ENCODE measurements at places on chromosomes 5 and 9.
A peak's percentile ranks its signal among the peaks of the same experiment; 100 is the strongest.

GRCh38 chr9:13479096-13479495, 199.6 kb upstream of the MPDZ start:
- DNase-seq: no peak

- DNase-seq: no peak
These were observed 46.8 kb upstream of the FER start for GRCh38 chr5:108700930-108701329.

GRCh38 chr5:573976-574375, 38.2 kb upstream of the CEP72 start:
- DNase-seq: no peak

- DNase-seq: no peak
These were observed 868.7 kb upstream of the DMAC1 start for GRCh38 chr9:8668231-8668630.

DNA sequence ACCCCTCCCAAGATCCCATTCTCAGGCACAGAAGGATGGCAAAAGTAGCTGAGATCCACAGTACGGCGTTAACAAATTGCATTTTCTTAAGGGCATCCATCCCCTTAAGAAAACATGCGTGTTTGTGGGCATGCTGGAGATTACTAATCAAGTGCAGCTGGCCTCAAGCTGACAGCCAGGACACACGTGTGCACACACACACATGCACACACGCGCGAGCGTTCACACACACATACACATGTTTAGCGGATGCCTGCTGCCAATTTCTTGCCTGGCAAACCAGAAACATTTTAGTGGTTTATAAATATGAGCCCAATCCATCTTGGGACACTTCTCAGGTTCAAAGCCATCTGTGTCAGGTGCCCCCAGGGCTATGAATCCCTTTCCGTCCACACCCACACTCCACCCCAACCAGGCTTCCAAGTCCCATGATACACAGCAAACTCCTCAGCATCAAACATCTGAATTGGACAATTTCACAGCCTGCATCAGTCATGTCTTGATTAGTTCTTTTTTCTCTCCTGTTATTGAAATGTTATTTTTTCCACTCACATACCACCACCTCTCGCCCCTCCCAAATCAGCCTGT, 23.5 kb upstream of the SMIM23 start:
- no peak for DNase-seq

- no peak for DNase-seq
These were observed 445.0 kb upstream of the RIOK2 start for GRCh38 chr5:97628031-97628430.

- no peak for DNase-seq
These were observed 498.8 kb downstream of the RAB3C start for GRCh38 chr5:59081693-59082092.

DNA sequence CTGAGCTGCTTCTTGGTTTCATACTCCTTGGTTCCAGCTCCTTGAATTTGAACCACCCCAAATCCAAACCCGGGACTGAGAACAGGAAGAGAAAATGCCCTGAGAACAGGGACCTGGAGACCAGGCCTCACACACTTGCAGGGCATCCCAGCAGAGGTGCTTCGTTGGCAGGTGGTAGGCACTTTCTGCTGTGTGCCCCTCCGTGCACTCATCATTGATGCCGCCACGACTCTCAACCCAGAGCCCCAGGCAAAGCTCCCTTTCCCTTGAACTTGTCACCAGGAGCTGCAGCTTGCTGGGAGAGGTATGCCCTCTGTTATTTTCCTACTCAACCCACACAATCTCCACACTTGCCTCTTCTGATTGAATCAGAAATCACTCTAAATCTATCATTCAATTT, 217.8 kb upstream of the IRX1 start:
- DNase-seq: no peak

DNA sequence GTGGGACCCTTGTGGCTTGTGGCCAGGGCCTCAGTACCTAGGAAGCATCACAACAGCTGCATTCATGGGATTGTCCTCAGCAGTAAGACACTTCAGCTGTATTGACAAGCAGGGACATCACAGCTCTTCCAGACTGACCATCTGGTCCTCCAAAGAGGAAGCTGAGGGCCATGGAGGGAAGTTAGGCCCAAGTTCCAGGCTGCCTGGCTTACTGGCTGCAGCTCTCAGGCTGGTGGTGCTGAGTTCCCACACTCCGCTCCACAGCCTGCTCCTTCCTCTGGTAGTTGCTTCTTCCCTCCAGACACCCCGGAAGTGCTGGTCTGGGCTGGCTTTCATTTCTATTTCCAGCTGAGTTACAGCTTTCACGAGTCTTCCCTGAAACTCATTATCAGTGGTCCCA, 5.7 kb upstream of the STING1 start:
- DNase-seq: no peak

DNA sequence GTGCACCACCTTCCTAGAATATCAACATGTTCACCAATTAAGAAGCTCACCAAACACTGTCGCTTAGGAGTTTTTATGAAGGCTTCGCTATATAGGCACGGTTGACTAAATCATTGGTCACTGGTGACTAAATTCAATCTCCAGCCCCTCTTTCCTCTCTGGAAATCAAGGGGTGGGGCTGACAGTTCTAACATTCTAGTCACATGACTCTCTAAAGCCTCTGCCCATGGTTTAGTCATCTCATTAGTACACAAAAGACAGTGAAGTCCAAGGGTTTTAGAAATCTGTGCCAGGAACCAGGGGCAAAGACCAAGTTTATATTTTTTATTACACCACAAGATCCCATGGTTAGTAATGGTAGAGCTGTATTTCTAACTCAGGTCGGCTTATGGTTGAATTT, 243.2 kb downstream of the ELAVL2 start:
- DNase-seq: no peak

- DNase-seq: no peak
These were observed 199.9 kb upstream of the PIK3R1 start for GRCh38 chr5:68015381-68016302.

- no peak for DNase-seq
These were observed 37.2 kb downstream of the TRIM36 start for GRCh38 chr5:115132465-115132864.

DNA sequence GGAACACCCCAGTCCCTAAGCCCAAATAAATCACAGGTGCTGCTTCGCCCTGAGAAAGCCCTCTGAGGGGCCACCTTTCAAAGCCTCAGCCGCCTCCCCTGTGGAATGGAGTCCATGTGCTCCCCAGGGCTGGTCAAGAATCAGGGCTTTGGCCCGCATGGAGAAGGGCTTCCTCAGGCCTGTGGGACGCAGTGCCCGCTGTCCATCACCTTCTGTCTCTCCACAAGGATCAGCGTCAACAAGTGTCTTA, 16.6 kb downstream of the HNRNPH1 start:
- DNase-seq: no peak

DNA sequence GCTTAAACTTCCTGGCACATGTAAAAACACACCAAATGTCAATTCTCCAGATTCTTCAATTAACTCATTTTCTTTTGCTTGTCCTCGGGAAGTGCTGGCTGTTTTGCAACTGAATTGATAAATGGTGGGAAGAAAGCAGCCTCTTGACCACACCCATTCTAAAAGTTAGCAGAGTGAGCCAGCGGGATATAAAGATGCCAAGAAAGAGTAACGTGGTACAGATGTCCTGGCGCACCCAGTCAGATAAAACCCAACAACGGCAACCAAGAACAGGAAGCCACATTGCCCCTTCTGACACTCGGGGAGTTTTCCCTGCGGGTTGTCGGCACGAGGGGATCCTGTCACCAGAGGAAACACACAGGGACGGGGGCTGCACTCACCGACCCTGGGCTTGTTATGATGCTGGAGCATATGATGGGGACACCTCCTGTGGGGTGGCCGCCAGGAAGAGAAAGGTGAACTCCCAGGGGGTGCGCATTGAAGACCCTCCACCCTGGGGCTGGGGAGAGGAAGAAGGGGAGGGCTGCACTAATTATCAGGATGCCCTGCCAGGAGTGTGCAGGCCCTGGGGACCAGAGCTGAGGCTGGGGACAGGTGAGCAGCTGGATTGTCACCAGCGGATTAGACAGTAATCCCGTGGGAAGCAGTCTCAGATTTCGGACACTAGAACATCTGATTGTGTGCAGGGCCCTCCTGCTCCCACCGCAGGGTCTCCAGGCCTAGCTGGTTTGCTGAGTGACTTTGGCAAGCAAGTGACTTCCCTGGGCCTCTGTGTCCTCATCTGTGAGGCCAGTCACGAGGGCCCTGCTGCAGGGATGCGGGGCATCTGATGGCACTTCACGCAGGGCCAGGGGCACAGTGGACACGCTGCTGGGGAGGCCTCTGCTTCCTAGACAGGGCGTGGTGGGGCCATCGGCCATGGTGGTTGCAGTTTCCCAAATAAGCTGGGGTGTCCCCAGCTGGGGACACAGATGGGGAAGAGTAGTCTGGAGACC, 59.2 kb downstream of the CRB2 start:
- no peak for DNase-seq

- DNase-seq: no peak
These were observed 331.0 kb upstream of the TLE4 start for GRCh38 chr9:79240774-79241173.

- no peak for DNase-seq
These were observed 479.0 kb downstream of the SPATA31A7 start for GRCh38 chr9:61668846-61669245.

- peak; percentile 58 for DNase-seq
These were observed 841 bp downstream of the RAD23B start for GRCh38 chr9:107283623-107284616.

- DNase-seq: no peak
These were observed 42.4 kb downstream of the MRRF start for GRCh38 chr9:122307061-122307460.

- no peak for DNase-seq
These were observed 259.7 kb upstream of the TUT7 start for GRCh38 chr9:86613943-86614342.

DNA sequence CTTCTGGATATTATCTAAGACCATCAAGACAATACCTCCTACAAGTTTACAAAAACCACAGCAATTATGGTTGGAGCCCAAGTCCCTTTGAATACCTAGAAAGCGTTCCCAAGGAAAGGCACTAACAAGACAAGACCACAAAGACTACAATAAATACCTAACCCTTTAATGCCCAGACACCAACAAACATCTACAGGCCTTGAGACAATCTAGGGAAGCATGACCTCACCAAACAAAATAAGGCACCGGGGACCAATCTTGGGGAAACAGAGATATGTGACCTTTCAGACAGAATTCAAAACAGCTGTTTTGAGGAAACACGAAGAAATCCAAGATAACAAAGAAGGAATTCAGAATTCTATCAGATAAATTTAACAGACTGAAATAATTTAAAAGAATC, 37.8 kb downstream of the OXCT1 start:
- DNase-seq: no peak

DNA sequence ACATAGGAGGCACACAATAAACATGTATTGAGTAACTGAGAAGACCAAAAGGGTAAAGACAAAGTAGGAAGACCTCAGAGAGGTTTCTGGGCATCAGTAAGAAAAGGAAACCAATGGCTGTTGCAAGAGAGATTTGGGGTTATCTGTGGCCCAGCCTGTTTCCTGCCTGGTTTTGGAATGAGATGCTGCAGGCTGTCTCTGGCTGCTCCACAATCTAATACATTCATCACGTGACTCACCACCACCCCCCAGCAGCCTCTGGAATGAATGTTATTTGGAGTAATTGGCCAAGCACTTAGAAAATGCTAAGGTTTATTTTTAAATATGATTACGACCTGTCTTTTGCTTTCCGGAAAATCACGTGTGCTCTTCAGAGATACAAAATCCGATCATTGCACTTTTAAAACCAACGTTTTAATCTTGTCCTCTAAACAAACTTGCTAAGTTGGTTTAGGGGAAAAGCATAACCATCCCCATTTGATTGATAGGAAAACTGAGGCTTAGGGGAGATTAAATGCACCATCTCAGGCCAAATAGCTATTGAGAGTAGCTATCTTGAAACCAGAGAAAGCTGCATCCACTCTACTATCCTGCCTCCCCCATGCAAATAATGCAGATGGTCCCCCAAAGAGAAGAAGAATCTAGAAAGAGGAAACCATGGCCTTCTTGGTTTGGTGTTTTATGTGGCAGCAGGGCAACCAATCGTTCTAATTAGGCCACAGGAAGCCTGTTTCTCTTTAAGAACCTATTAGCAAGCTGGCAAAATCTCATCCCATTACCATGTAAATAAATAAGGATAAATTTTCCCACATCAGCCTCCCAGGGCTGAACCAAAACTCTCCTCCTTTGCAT, 151.8 kb upstream of the ADRA1B start:
- peak; percentile 42 for DNase-seq

GRCh38 chr9:134352247-134352933, 26.1 kb downstream of the RXRA start:
- DNase-seq: no peak

GRCh38 chr5:56647099-56647850, 168.1 kb upstream of the MAP3K1 start:
- no peak for DNase-seq

GRCh38 chr9:33189331-33189791, 22.2 kb upstream of the B4GALT1 start:
- no peak for DNase-seq

DNA sequence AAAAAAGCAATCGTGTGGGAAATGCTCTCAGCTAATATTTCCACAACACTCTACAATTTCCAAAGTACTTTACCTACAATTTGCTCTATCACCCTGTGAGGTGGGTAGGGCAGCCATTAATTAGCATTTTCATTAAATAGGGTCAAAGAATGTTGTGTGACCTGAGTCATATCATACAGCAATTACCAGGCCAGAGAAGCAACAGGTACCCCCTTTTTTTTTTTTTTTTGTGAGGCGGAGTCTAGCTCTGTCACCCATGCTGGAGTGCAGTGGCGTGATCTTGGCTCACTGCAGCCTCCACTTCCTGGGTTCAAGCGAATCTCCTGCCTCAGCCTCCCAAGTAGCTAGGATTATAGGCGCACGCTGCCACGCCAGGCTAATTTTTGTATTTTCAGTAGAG, 108.8 kb upstream of the RETREG1 start:
- DNase-seq: no peak

- DNase-seq: no peak
These were observed 213.8 kb upstream of the ACTBL2 start for GRCh38 chr5:57696389-57696769.

DNA sequence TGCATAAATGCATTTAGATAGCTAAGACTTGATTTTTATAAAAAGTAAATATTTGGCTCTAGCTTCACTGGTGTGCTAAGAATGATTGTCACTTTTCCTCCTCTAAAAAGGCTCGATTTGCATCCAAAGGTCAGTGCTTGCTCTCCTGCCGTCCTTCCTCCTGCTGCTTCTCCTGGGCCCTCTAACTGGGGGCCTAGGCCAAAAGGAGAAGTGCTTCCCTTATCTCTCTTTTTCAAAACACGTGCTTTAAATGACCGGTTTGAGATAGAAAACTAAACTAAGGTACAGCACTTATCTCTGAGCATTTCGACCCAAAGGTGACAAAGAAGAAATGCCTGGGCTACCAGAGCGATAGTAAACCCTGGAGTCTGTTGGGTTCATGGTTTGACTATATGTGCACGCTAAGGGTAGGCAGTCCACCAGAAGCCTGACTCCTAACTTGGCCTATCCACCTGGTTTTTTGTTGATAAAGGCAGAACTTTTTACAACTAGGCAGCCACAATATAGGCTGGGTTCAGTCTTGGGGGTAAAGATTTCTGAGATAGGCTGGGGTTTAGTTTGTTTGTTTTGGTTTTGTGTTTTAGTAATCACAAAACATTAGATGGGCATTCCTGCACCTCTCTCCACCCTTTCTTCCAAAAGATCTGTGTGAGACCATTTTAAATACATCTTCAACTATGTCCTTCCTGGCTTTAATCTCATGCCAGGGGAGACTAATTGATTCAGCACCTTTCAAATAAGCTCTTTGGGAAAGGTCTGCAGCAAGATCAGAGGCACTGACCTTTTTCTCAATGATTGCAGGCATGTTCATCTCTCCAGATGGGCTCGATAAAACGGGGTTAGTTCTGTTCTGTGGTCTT, 3.8 kb downstream of the NR2F1-AS1 start:
- DNase-seq: no peak

GRCh38 chr5:128021411-128021810, 62.2 kb upstream of the SLC12A2 start:
- DNase-seq: no peak

Measured in HS-27A (cell line).